KBM-7 (cell line): ENCODE measurements at places on chromosomes 5 and 9.

DNA sequence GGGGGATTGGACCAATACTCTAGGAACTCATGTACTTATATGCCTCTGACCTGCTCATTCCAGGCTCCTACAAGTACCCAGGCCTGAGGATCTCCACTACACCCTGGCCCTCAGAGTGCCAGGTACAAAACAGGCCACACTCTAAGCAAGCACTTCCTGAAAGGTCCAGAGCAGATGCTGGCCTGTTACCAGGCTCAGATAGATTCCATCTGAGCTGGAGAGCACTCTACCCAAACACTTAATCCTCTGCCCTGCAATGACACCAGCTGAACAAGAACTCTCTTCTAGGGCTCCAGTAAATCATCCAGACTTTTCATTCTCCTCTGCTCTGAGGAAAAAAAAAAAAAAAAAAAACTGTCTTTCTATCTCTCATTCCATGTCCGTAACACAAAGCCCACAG is 2.9 kb downstream of the P4HA2 start:
- DNase-seq: no peak

DNA sequence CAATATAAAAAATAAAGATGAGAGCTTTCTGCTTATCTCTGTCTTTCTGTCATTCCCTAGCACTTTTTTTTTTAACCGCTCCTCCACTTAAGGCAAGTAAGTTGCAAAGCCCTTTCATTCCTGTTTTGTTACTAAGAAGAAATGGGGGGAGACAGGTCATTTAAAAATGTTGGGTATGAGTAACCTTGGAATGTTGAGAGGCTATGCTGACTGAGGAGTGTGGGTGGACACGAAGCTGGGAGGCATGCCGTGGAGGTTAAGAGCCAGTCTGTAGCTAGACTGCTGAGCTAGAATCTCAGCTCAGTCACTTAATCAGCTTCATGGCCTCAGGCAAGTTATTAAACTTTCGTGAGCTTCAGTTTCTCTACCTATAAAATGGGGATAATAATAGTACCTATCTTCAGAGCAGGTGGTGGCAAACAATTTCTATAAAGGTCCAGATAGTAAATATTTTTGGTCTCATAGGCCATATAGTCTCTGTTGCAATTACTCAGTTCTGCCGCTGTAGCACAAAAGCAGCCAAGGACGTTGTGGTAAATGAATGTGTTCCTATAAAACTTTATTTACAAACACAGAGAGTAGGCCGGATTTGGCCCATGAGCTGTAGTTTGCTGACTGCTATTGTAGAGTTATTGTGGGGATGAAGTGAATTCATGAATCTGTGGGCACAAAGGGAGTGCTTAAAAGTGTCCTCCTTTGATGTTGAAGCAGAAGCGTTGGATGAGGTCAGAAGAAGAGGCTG is 220.0 kb downstream of the GABBR2 start:
- DNase-seq: no peak

DNA sequence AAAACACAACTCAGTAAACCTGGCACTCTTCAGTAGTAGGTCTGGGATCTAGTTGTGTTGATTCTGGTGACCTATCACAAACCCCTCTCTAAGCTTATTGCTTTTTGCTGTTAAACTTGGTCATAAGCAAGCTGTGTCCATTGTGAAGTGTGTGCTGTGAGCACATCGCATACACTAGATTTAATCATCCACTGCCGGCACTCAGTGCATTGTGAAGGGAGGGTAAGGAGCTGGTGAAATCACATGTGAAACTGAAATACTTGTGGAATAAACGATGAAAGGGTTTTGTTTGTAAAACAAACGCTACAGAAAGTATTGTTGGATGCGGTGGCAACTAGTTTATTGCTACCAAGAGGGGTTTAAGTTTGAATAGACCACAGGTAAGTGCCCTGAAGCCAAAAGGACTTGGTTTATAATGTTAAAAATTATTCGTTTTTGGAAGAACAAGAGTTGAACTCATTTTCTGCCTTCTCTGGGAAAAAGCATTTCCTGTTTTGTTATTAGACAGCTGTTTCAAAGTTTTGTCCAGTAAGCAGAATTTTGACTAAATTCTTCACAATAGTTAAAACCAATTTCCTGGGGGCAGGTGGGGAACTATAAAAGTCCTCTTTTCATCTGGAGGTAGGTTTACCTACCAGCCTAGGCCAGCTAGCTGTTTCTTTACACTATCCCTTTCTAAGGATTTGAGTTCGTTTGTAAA is 24.6 kb downstream of the TJP2 start:
- DNase-seq: no peak

- DNase-seq: no peak
These were observed 2.3 kb downstream of the ACSL6 start for GRCh38 chr5:132008961-132009680.
